Caco-2 (cell line): ENCODE measurements at places on chromosomes 16 and 17.

DNA sequence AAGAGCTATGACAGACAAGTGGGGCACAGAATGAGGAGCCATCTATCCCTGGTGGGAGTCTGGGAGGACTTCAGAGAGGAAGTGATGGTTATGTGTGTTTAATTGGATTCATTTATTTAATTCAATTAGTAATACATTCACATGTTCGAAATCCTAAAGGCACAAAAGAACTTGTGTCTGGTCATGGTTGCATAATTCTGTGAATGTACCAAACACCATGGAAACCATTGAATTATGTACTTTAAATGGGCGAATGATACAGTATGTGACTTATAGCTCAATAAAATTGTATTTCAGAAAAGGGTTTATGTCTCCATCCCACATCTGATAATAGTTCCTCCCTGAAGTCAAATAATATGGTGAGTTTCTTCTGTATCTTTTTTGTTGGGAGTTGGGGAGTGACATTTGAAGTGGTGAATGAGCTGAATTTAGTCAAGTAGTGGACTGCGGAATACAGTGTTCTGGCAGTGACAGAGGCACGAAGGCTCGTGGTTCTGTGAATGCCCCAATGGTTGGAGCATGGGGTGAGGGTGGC, 19.8 kb upstream of the G6PC1 start:
- DNase-seq = no peak

DNA sequence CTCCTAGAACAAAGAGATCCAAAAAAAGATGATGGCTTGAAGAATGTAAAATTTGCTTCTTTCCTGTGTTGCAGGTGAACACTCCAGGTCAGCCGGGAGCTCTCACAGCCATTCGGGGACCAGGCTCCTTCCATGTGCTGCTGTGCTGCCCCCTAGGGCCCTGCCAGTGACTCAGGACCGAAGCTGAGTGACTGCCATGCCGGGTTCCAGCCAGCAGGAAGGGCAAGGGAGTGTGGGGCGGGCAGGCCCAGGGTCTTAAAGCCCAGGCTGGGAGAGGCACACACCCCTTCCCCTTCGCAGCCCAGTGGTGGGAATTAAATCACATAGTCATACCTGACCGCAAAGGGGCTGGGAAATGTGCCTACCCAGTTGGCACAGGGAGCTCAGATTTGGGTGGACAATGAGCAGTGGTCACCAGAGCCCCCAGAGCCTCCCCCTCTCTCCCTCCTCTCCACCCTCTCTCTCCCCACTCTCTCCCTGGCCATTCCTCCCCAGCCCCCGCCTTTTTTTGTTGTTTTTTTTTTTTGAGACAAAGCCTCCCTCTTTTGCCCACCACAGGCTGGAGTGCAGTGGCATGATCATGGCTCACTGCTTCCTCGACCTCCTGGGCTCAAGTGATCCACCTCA, 11.5 kb downstream of the EPOP start:
- DNase-seq = peak; percentile 95

- peak; percentile 77 for DNase-seq
Measured at GRCh38 chr17:57424777-57425188, 168.5 kb downstream of the MSI2 start.

GRCh38 chr17:50101346-50102163, 6.4 kb downstream of the PDK2 start:
- no peak for DNase-seq

- DNase-seq = peak; percentile 81
Measured at GRCh38 chr16:48117217-48118105, 38.3 kb downstream of the ABCC12 start.

DNA sequence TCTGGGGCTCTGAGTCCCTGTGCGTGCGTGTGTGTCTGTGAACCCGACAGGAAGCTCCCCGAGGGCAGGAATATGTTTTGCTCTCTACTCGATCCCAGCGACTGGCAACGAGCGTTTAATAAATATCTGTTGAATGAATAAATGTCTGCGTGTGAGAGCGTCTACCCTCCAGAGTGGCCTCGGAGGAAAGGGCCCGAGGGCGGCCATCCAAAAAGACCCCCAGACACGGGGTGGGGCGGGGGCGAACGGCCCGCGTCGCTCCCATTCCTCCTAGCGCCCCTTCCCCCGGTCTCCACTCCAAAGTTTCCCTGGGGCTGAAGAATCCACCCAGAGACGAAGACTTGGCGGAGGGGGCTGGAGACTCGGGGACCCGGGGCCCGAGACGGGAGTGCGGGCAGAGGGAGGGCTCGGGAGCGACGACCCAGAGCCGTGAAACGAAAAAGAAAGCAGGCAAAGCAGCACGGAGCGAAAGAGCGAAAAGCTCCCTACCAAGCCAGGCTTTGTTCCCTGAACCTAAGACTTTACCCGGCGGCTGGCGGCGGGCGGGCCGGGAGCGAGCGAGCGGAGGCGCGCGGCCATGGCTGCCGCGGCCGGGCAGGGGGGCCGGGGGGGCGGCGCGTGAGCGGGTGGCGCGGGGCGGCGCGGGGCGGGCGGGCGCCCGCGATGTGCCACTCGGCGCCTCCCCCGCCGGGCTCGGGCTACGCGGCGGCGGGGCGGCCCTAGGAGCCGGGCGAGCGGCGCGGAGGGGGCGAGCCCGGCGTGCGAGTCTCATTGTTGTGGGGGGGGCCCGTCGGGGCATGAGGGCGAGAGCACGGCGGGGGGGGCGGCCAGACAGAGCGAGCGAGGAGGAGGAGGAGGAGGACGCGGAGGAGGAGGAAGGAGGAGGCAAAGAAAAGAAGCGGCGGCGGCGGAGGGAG, at the start of gene MLLT6:
Gene MLLT6, plus strand, starts transcription at position 668 of the 917 bp plus-strand sequence. CDS start 360 bp downstream, outside the sequence.
- DNase-seq = peak; percentile 86

- no peak for DNase-seq
Measured at GRCh38 chr17:36149296-36149820, 27.1 kb downstream of the TBC1D3B start.

DNA sequence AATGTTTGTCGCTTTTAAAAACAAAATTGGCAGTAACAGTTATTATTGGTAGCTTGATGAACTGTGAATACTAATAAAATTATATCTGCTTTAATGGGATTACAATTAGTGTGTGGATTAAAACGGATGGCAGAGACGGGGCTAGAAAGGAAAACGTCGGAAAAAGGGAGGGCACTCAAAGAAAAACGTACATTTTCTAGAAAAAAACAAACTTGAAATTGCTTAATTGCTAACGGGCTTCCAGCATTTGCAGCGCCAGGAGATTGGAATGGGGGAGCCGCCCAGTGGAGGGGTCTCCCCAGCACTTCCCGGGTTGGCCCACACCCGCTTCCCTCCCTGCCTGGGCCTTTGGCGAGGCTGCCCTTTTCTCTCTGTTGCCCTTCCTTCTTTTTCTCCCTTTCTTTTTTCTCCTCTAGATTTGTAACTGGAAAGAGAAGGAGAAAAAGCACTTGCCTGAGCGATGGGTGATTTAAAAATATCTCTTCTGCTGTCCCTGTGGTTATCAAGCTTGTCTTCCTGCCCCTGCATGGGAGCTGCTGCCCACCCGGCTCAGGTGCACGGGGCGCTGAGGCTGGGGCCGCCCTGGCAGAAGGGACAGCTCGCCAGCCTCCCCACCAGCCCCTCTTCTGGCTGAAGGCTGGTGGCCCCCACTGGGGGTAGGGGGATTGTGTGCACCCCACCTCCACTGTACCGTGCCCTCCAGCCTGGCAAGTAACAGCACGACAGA, 5.9 kb downstream of the BAHCC1 start:
- DNase-seq = no peak

DNA sequence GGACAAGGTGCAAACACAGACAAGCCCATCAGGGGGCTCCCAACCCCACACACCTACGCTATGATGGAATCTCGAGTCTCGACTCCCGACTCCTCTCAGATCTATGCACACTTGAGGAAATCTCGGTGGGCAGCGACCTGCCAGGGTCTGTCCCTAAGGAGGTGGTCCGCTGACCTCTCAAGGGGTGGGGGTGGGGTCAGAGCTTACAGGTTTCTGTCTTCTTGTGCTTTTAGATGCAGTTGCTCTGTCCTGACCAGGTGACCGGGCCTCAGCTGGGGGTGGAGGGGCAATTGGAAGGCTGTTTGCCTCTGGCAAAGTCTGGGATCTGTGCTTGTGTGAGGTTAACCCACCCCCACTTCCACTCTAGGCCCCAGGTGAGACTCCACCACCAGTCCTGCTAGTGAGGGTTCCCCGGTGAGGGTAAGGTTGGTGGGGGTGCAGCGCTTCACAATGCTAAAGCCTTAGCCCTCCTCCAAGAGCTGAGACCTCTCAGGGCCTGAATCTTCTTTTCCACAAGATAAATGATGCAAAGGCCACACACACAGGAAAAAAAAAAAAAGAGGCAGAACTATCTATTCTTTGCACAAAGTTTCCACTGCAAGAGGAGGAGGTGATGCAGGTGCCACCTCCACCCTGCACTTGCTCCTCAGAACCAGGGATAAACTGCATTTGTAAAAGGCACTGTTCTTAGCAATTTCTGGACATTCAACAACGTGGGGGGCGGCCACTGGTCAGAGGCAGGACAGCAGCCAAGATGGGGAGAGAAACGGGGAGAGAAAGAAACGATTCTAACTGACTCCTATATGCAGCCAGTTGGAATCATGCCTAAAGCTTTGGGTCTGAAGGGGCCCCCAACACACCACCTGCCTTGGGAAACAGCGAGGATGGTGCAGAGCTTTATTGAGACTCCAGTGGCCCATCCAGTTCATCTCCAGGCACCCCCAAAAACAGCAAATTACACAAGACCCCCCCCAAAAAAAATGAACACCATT, 4.1 kb downstream of the CISD3 start:
- peak; percentile 63 for DNase-seq

DNA sequence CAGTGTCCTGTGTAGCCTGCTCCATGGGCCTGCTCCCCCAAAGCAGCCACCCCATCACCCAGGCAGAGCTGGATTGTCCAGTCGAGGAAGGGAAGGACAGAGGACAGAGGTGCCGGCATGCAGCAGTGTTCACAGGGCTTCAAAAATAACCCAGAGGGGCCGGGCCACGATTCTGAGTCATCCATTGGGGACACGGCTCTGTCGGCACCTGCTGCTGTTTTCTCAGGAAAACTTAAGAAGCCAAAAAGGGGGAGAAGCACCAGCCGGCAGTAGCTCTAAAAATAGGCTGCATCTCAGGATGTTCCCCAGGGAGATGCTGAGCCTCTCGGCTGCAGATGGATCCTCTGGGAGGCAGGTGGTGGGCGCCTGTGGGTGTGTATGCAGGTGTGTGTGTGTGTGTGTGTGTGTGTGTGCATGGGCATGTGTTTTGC, 1.6 kb downstream of the CA7 start:
- DNase-seq = no peak

DNA sequence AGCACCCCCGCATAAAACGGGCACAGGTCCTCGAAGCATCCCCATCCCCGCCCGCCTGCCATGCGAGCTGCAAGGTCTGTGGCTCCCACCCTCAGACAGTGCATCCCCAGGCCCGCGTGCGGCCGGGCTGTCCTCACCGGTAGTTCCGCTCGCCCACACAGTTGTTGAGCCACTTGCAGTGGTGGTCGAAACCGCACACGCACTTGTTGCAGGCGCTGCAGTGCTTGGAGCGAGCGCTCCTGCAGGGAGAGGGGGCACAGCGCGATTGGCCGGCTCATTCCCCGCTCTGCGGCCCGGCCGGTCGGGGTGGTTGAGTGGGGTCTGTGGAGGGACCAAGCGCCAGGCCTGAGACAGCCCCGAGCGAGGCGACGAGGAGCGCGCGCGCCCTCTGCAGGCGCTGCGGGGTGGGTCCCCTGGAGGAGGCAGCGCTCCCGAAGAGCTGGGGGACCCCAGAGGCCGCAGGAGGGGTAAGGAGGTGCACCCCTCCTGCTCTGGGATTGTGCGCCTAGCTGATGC, 6.0 kb upstream of the TPPP3 start:
- no peak for DNase-seq

GRCh38 chr16:75061669-75062068, 54.9 kb downstream of the LDHD start:
- DNase-seq = no peak

DNA sequence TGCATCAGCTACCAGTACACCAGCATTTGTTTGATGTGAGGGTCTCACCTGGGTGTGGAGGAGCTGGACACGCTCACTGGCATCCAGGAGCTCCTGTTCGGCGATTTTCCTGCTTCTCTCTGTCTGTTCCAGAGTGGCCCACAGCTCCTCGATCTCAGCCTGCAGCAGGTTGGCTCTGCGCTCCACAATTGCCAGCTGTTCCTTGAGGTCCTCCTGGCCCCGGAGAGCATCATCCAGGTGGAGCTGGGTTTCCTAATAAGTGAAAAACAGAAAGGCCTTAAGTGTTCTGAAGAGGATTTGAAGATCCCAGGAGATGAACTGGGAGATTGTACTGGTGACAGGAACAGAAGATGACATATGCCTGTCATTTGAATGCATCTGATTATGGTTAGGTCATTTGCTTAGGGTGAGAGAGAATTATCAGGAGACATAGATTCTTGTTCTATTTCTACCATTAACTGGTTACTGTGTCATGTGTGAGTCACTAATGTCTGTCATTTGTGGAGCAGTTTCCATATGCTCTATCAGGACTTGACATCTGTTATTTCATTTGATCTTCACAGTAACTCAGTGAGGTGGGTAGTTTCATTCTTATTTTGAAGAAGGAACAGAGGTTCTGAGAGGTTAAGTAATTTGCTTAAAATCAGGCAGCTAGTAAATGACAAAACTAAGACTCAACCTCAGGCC, 21.5 kb upstream of the MYH13 start:
- no peak for DNase-seq

GRCh38 chr17:39769974-39770587, 32.3 kb downstream of the GRB7 start:
- DNase-seq = no peak
